ENCODE measurements at places on chromosomes 5 and 9. TPM values are rescaled to one million over a fixed set of nuclear protein-coding genes. Genes with fewer than 3 reads are reported as not detected.

- no peak for DNase-seq
- no peak overlapping the region for H3K4me3 ChIP-seq
- H3K27me3 ChIP-seq, result no peaks in the 10 kb centered on the region
- no peaks in the 10 kb centered on the region for H3K36me3 ChIP-seq
- H3K4me1 ChIP-seq, result no peaks in the 10 kb centered on the region
These were observed 7.6 kb upstream of the FBXO38 start for GRCh38 chr5:148376198-148376597.

- no peaks in the 10 kb centered on the region for H3K27me3 ChIP-seq
- no peak overlapping the region for H3K27ac ChIP-seq
- H3K36me3 ChIP-seq, result no peaks in the 10 kb centered on the region
- no peak for DNase-seq
- H3K4me1 ChIP-seq, result no peaks in the 10 kb centered on the region
These were observed 11.2 kb upstream of the RIC1 start for GRCh38 chr9:5617749-5618148.

DNA sequence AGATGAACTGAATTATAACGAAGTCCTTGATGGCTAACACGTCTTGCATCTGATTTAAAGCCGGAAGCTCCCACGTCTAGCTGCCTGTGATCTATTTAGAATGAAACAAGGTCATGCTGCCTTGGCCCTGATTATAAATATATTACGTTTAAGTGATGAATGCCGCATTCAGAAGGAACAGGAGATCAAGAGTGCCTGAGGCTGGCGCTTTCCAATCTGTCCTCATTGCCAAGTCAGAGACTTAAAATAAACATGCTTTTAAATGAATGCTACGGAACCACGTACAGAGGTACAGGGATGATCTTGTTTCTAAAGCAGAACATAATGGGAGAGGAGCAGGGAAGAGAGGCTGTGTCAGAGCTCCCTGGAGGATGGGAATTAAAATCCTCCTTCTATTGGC is 292.8 kb downstream of the TLE1 start:
- H3K27me3 ChIP-seq, result no peaks in the 10 kb centered on the region
- no peak overlapping the region for H3K27ac ChIP-seq
- no peak overlapping the region for H3K4me3 ChIP-seq
- H3K4me1 ChIP-seq, result no peaks in the 10 kb centered on the region

DNA sequence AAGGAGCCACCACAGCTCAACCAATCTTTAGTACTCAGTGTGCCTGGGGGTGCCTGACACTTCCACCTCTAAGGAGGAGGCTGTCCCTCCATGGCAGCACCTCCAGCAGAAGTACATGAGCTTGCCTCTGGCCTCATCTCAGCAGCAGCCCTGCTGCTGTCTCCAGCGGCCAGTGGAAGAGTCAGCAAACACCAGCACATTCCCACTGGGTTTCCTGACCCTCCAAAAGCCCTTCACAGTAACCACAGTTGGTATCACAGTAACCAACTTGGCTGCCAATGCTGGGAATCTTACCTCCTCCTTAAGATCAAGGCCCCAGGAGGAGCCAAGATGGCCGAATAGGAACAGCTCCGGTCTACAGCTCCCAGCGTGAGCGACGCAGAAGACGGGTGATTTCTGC is 29.4 kb downstream of the FSTL4 start:
- no peak overlapping the region for H3K27ac ChIP-seq
- H3K4me3 ChIP-seq, result no peak overlapping the region
- no peaks in the 10 kb centered on the region for H3K36me3 ChIP-seq
- no peaks in the 10 kb centered on the region for H3K27me3 ChIP-seq
- DNase-seq, result no peak

Gene PHYHD1
- total RNA-seq, result 10.4 TPM

GRCh38 chr5:102719886-102720285 is 35.2 kb upstream of the PAM start:
- H3K36me3 ChIP-seq, result no peaks in the 10 kb centered on the region
- no peaks in the 10 kb centered on the region for H3K4me1 ChIP-seq
- DNase-seq, result no peak
- no peak overlapping the region for H3K4me3 ChIP-seq
- no peaks in the 10 kb centered on the region for H3K27me3 ChIP-seq

GRCh38 chr5:124806373-124807077 is 60.1 kb upstream of the ZNF608 start:
- no peak overlapping the region for H3K4me3 ChIP-seq
- H3K4me1 ChIP-seq, result peaks cover 14% of the 10 kb centered on the region
- H3K36me3 ChIP-seq, result no peaks in the 10 kb centered on the region
- no peaks in the 10 kb centered on the region for H3K27me3 ChIP-seq
- peak overlapping the region; percentile 74 for H3K27ac ChIP-seq

Gene CCNI2
- total RNA-seq, result 0.74 TPM

DNA sequence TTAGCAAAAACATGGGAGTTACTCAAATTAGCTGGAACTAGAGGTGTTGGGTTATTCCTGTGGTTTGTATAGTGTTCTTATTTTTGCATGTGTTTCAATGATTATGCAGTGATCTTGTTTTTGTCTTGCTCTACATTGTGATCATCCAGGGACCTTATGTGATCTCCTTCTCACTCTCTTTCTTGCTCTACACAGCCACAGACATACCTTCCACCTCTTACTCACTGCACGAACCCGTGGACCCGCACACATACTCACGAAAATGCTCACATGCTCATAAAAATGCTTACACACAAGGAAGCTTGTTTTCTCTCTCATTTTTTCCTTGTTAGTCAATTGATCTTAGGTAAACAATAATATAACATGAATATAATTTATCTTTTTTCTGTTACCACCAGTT is 187.1 kb downstream of the KDM4C start:
- H3K27ac ChIP-seq, result no peak overlapping the region
- H3K4me1 ChIP-seq, result 0 out of 2 replicates have a peak, but pooled peaks cover 2% of the 10 kb centered on the region
- no peaks in the 10 kb centered on the region for H3K27me3 ChIP-seq
- no peaks in the 10 kb centered on the region for H3K36me3 ChIP-seq
- no peak overlapping the region for H3K4me3 ChIP-seq
- no peak for DNase-seq

DNA sequence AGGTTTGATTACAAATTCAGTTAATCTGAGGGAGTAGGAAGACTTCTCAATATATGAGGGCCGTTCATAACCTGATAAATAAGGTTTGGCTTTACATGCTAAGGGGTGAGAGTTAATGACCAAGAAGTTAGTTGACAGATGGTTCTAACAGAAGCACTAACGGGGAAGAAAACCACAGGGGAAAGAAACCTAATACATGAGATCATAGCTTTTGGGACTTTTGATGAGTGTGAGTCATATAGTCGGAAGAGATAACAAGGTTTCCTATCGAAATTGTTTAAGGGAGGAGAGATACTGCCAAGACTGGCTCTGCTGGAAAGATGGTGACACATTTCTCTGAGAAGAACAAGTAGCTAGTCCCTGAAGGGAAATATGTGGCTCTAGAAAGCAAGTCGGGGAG is 140.1 kb downstream of the COX7C start:
- H3K4me3 ChIP-seq, result no peak overlapping the region
- no peak overlapping the region for H3K27ac ChIP-seq
- no peaks in the 10 kb centered on the region for H3K4me1 ChIP-seq

DNA sequence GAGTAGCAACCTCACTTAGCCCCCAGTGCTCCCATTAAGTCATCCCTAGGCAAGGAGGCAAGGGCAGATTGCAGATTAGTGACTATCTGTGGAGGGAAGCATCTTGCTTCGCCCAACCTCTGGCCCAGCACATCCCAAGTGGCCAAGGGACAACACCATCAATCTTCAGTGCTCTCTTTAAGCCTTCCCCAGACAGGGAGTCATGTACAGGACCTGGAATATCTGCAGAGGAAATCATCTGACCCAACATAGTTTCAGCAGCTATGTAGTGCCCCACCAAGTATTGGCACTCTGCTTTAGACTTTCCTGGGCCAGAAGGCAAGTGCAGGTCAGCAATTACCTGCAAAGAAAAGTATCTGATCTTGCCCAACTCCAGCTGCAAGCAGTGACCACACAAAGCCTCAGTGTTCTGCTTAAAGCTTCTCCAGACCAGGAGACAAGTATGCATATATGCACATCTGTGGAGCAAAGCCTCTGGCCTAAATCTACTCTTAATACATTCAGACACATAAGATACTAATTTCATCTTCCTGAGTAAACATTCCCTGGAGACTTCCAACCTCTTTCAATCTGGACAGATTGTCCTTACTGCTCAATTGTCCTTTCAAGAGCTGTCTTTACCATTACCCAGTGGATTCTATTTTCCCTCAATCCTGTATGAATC is 224.8 kb upstream of the VLDLR start:
- H3K27ac ChIP-seq, result no peak overlapping the region
- no peak for DNase-seq
- no peak overlapping the region for H3K4me3 ChIP-seq

- DNase-seq, result no peak
- H3K27ac ChIP-seq, result peak overlapping the region; percentile 68
- no peaks in the 10 kb centered on the region for H3K36me3 ChIP-seq
- H3K4me3 ChIP-seq, result no peak overlapping the region
- H3K27me3 ChIP-seq, result no peaks in the 10 kb centered on the region
These were observed 4.5 kb downstream of the UBE2D2 start for GRCh38 chr5:139565411-139566305.

Gene EQTN
- 0.24 TPM for total RNA-seq

Gene LIX1
- not detected for total RNA-seq

Gene NUDT2
- 9.5 TPM for total RNA-seq

Gene TERT
- total RNA-seq, result 36.2 TPM

- H3K4me1 ChIP-seq, result no peaks in the 10 kb centered on the region
- H3K27me3 ChIP-seq, result no peaks in the 10 kb centered on the region
- no peak overlapping the region for H3K4me3 ChIP-seq
- no peak overlapping the region for H3K27ac ChIP-seq
- no peak for DNase-seq
These were observed 48.6 kb upstream of the SHB start for GRCh38 chr9:38117651-38118050.

DNA sequence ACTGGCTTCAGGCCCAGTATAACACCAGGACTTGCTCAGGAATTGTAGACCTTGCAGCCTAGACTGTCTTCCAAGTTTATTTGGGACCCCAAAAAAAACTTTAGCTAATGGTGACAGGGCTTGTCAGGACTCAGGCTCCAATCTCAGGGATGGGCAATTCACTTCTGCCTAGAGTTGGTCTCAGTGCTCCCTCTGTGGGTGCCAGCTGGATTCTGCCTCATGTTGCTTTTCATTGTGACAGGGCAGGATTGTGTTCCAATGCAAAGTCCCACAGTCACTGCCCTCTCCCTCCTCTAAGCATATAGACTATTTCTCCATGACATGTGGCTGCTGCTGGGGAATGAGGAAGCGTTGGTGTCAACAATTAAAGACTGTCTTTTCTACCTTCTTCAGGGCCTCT is 174.7 kb downstream of the CYLC2 start:
- H3K4me3 ChIP-seq, result no peak overlapping the region
- H3K27ac ChIP-seq, result no peak overlapping the region
- no peaks in the 10 kb centered on the region for H3K27me3 ChIP-seq
- H3K4me1 ChIP-seq, result no peaks in the 10 kb centered on the region
- no peak for DNase-seq

Gene RPP25L
- 25.1 TPM for total RNA-seq

Gene RNF180
- total RNA-seq, result 4.2 TPM

GRCh38 chr9:29830821-29831220 is 2257.5 kb upstream of the C9orf72 start:
- no peaks in the 10 kb centered on the region for H3K36me3 ChIP-seq
- no peak overlapping the region for H3K4me3 ChIP-seq
- peak; percentile 84 for DNase-seq
- no peaks in the 10 kb centered on the region for H3K27me3 ChIP-seq
- peaks cover 19% of the 10 kb centered on the region for H3K4me1 ChIP-seq

Gene DAB2
- total RNA-seq, result 8.4 TPM

Gene DAB2IP
- 42.8 TPM for total RNA-seq

DNA sequence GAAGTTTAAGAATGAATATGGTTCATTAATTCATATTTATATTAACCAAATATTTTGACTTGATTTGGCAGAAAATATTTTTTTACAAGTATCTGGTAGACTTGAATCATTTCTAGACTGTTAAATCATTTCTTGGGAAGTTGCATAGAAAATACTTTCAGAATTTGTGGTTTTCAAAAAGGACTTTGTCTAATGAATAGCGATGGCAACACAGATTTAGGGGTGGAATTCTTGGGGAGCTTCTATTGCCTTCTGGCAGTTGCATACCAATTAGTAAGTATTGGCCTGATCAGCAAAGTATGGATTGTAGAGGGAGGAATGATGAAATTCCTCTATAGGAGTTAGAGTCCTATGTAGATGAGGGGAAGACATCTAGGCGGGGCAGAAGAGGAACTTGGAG is 68.6 kb upstream of the CKMT2 start:
- no peaks in the 10 kb centered on the region for H3K27me3 ChIP-seq
- H3K36me3 ChIP-seq, result no peaks in the 10 kb centered on the region
- no peak overlapping the region for H3K27ac ChIP-seq
- H3K4me3 ChIP-seq, result no peak overlapping the region
- no peak for DNase-seq
- no peaks in the 10 kb centered on the region for H3K4me1 ChIP-seq

- H3K4me1 ChIP-seq, result no peaks in the 10 kb centered on the region
- H3K4me3 ChIP-seq, result no peak overlapping the region
- peaks cover 44% of the 10 kb centered on the region for H3K36me3 ChIP-seq
- no peaks in the 10 kb centered on the region for H3K27me3 ChIP-seq
These were observed 24.6 kb downstream of the SECISBP2 start for GRCh38 chr9:89342948-89343347.

Gene PAEP
- total RNA-seq, result not detected

Gene SPINK4
- not detected for total RNA-seq

Gene SLC6A3
- 0.85 TPM for total RNA-seq

- no peaks in the 10 kb centered on the region for H3K27me3 ChIP-seq
- H3K4me3 ChIP-seq, result no peak overlapping the region
- no peaks in the 10 kb centered on the region for H3K36me3 ChIP-seq
- no peak overlapping the region for H3K27ac ChIP-seq
These were observed 266.8 kb downstream of the SEMA5A start for GRCh38 chr5:9278921-9279603.

Gene SLC36A3
- not detected for total RNA-seq

Gene CSF2
- not detected for total RNA-seq

- no peak for DNase-seq
- H3K27me3 ChIP-seq, result no peaks in the 10 kb centered on the region
- H3K36me3 ChIP-seq, result no peaks in the 10 kb centered on the region
- no peak overlapping the region for H3K4me3 ChIP-seq
- no peaks in the 10 kb centered on the region for H3K4me1 ChIP-seq
These were observed 343.4 kb upstream of the CDH6 start for GRCh38 chr5:30849931-30850710.

Measured in GM23338 (cell line).